ENCODE measurements at places on chromosomes 6 and 20. TPM values are rescaled to one million over a fixed set of nuclear protein-coding genes. Genes with fewer than 3 reads are reported as not detected.

GRCh38 chr6:56652231-56652630, 9.5 kb upstream of the DST start:
- no peak for DNase-seq

- no peak for DNase-seq
These were observed 57.6 kb downstream of the L3MBTL3 start for GRCh38 chr6:130075879-130076460.

Gene PI16
- 4.6 TPM for total RNA-seq

Gene STX11
- 2.6 TPM for total RNA-seq

- no peak for DNase-seq
These were observed 23.1 kb downstream of the MAN1A1 start for GRCh38 chr6:119326291-119327005.

Gene SPATS1
- not detected for total RNA-seq
